SK-N-SH (cell line): ENCODE measurements at places on chromosomes 4 and X. TPM values are rescaled to one million over a fixed set of nuclear protein-coding genes. Genes with fewer than 3 reads are reported as not detected.
A peak's percentile ranks its signal among the peaks of the same experiment; 100 is the strongest.

- no peak overlapping the region for H3K27ac ChIP-seq
- no peak for DNase-seq
- H3K27me3 ChIP-seq: no peaks in the 10 kb centered on the region
- H3K4me1 ChIP-seq: no peaks in the 10 kb centered on the region; the same call in 1 of the 2 replicates
Observed at GRCh38 chr4:182380771-182381181, 137.6 kb downstream of the TENM3 start.

DNA sequence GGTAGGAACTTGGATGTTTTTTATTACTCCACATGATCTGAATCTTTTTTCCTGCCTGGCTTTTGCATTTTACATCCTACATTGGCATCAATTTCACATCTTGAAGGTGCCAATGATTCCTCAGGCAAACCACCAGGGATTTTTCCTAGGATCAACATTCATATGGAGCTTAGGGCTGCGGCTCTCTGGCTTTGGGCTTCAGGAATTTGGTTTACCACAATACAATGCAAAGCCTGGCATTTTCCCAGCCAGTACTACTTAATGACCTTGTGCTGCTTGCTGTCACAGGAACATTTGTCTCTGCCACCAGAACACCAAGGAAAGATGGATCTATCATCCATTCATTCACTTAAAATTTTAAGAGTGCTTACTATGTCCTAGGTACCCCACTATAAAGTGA, 180.7 kb downstream of the PDGFC start:
- H3K27me3 ChIP-seq: no peaks in the 10 kb centered on the region
- DNase-seq: no peak
- no peak overlapping the region for H3K4me3 ChIP-seq
- H3K4me1 ChIP-seq: no peaks in the 10 kb centered on the region; the same call in 1 of the 2 replicates
- H3K36me3 ChIP-seq: peaks cover 3% of the 10 kb centered on the region
- H3K27ac ChIP-seq: peak overlapping the region; percentile 42; the same call in 1 of the 2 replicates

- H3K4me3 ChIP-seq: no peak overlapping the region
- no peak overlapping the region for H3K27ac ChIP-seq
- DNase-seq: no peak
- H3K4me1 ChIP-seq: no peaks in the 10 kb centered on the region
- peaks cover 26% of the 10 kb centered on the region for H3K27me3 ChIP-seq
Observed at GRCh38 chrX:71160475-71160874, 15.8 kb downstream of the NLGN3 start.

- H3K27ac ChIP-seq: no peak overlapping the region
- no peaks in the 10 kb centered on the region for H3K36me3 ChIP-seq
Observed at GRCh38 chrX:153405426-153405825, 4.3 kb upstream of the PNMA6E start.

GRCh38 chrX:47229427-47229826, 3.4 kb upstream of the USP11 start:
- no peaks in the 10 kb centered on the region for H3K4me1 ChIP-seq
- H3K4me3 ChIP-seq: no peak overlapping the region
- peaks cover 13% of the 10 kb centered on the region for H3K36me3 ChIP-seq
- DNase-seq: no peak

DNA sequence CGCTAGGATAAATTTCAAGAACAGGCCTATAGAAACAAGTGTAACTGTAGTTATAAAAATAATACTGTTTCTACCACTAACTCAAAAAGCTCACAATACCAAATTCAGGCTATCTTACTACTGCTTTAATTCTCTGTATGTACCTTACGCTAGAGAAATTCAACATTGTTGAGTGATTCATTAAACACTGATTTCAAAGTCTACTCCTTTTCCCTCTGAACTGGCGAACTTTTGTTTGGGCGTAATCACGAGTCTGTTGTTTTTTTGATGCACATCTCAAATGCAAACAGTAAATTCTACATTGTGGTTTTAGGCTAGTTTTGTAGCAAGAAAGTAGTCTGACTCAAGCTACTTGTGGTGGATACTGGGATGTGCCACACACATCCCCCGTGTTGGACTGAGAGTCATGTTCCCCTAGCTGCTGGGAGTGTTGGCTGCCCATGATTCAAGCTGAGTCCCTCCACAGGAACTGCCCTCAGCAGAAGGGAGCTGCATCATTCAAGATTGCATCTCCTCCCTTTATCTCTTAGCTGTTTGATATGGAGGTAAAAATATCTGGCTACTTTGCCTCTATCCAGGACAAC, 406.1 kb downstream of the RAPGEF2 start:
- H3K27ac ChIP-seq: no peak overlapping the region
- no peaks in the 10 kb centered on the region for H3K36me3 ChIP-seq
- H3K4me1 ChIP-seq: peaks cover 17% of the 10 kb centered on the region
- no peak overlapping the region for H3K4me3 ChIP-seq
- no peak for DNase-seq
- no peaks in the 10 kb centered on the region for H3K27me3 ChIP-seq

DNA sequence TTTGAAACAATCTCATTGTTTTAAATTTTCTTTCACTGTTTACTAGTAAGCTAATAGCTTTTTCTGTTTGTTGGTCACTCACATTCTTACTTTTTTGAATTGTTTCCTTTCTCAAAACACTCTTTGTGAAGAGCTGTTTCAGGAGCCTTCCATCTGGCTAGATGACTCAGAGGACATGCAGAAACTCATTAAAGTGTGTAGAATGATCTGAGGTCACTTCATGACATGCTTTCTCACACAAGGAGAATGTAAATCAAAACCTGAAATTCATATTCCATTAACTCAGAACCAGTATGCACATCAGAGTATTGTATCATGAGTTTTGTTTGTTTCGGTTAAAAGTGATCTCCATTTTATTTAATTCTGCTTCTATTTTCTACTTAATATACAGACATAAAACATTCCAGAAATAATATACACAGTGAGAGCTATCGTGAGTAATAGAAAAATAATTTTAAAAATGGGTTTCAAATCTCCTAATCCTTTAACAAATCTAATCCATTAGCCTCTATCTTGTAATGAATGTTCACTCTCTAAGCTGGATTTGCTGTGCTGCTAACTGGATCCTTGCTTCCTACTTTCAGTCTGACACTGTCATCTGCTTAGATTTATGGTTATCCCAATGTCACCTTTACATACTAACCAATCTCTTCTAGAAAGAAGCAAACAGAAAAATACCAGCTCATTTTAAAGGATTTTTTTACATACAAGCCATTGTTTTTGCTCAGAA, 449.6 kb downstream of the FSTL5 start:
- H3K4me3 ChIP-seq: peak overlapping the region; percentile 17; the same call in 1 of the 2 replicates
- H3K36me3 ChIP-seq: no peaks in the 10 kb centered on the region
- no peaks in the 10 kb centered on the region for H3K27me3 ChIP-seq
- no peak for DNase-seq

- H3K27me3 ChIP-seq: no peaks in the 10 kb centered on the region
- H3K27ac ChIP-seq: no peak overlapping the region
- no peak for DNase-seq
- no peak overlapping the region for H3K4me3 ChIP-seq
- no peaks in the 10 kb centered on the region for H3K36me3 ChIP-seq
Observed at GRCh38 chrX:112527903-112528302, 151.8 kb downstream of the LHFPL1 start.

DNA sequence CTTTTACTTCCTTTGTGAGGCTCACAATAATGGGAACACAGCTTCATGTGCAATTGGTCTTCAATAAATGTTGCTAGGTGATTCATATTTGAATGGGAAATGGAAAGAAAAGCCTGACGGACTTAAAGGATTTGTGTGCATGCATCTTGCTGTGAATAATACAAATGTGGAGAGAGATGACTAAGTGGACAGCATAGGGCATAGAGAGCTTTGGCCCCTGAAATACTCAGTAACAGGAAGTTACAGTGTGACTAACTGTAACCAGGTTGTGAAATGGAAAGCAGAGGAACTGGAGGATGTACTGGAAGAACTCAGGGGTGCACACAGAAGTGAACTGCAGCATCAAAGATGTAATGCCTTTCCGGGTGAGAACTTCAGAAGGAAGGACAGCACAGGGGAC, 206.7 kb downstream of the MGST2 start:
- H3K4me1 ChIP-seq: peaks cover 27% of the 10 kb centered on the region
- no peaks in the 10 kb centered on the region for H3K27me3 ChIP-seq
- no peaks in the 10 kb centered on the region for H3K36me3 ChIP-seq
- peak overlapping the region; percentile 86 for H3K27ac ChIP-seq

DNA sequence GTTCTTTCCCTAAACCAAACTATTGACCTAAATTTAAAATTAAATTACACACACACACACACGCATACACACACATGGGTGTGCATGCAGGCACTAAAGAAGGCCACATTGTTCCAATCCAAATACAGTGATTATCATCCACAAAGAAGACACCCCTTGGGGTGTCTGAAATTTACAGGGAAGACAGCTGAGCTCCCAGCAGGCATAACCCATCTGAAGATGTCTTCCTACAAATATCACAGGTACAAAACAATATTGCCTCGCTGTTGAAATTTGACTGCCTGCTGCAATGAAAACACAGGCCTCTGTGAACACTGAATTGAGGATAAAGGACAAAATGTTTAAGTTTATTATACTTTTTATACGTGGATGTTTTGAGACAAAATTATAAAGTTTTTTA, 50.2 kb upstream of the SLC7A11 start:
- no peak overlapping the region for H3K4me3 ChIP-seq
- H3K36me3 ChIP-seq: no peaks in the 10 kb centered on the region
- no peak overlapping the region for H3K27ac ChIP-seq
- no peak for DNase-seq

DNA sequence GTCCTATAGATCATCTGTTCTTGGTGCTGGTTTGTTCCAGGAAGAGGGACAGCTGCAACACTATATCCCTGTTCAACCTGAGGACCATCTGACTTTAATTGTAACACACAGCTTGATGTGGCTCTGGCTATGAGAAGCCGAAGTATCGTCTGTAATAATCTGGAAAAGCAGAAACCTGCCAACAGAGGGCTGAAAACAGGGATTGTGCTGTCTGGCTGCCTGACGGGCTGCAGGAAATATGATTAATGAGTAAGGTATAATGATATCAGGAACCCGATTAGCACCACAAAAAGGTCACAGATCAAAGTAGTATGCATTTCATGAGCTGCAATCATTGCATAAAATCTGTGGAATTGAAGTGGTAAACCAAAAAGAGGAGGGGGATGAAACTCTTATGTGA, 170.4 kb upstream of the MAB21L2 start:
- H3K4me1 ChIP-seq: no peaks in the 10 kb centered on the region; the same call in 1 of the 2 replicates
- H3K27me3 ChIP-seq: no peaks in the 10 kb centered on the region
- no peak overlapping the region for H3K27ac ChIP-seq
- H3K36me3 ChIP-seq: peaks cover 4% of the 10 kb centered on the region

- H3K4me3 ChIP-seq: no peak overlapping the region
- no peaks in the 10 kb centered on the region for H3K4me1 ChIP-seq
- peak; percentile 20 for DNase-seq
- H3K27me3 ChIP-seq: no peaks in the 10 kb centered on the region; the same call in 1 of the 2 replicates
Observed at GRCh38 chr4:81052119-81053068, 21.9 kb downstream of the BMP3 start.

- H3K4me1 ChIP-seq: peaks cover 24% of the 10 kb centered on the region; the same call in 1 of the 2 replicates
- 0 out of 2 replicates have a peak overlapping the region, but pooled peaks have one; percentile 3 for H3K27ac ChIP-seq
- H3K36me3 ChIP-seq: peaks cover 24% of the 10 kb centered on the region
- no peak overlapping the region for H3K4me3 ChIP-seq
- no peaks in the 10 kb centered on the region for H3K27me3 ChIP-seq
- peak; percentile 92 for DNase-seq
Observed at GRCh38 chr4:1984406-1985191, 24.2 kb downstream of the NELFA start.

DNA sequence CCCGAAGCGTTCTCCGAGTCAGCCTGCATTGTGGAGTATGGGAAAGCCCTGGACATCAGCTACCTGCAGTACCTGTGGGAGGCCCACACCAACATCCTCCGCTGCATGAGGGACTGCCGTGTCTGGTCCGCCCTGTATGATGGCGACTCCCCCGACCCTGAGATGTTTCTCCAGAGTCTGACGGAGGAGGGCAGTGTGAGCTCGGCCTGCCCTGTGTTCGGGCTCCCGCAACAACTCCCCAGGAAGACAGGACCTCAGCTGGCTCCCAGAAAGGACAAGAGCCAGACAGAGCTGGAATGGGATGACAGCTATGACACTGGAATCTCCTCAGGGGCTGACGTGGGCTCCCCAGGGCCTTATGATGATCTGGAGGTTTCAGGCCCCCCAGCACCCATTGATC, 111.3 kb downstream of the GATB start:
- no peaks in the 10 kb centered on the region for H3K4me1 ChIP-seq
- peaks cover 3% of the 10 kb centered on the region; the same call in 1 of the 2 replicates for H3K36me3 ChIP-seq
- DNase-seq: no peak

- DNase-seq: no peak
- H3K4me3 ChIP-seq: peak overlapping the region; percentile 62; the same call in 1 of the 2 replicates
- no peaks in the 10 kb centered on the region for H3K27me3 ChIP-seq
- H3K4me1 ChIP-seq: peaks cover 5% of the 10 kb centered on the region
- no peak overlapping the region for H3K27ac ChIP-seq
Observed at GRCh38 chr4:76641351-76641750, 206.3 kb downstream of the SHROOM3 start.

- H3K27me3 ChIP-seq: peaks cover 53% of the 10 kb centered on the region
- peaks cover 6% of the 10 kb centered on the region; the same call in 1 of the 2 replicates for H3K4me1 ChIP-seq
- no peak for DNase-seq
- peak overlapping the region; percentile 60; the same call in 1 of the 2 replicates for H3K4me3 ChIP-seq
Observed at GRCh38 chr4:25089051-25089763, 58.5 kb upstream of the LGI2 start.

DNA sequence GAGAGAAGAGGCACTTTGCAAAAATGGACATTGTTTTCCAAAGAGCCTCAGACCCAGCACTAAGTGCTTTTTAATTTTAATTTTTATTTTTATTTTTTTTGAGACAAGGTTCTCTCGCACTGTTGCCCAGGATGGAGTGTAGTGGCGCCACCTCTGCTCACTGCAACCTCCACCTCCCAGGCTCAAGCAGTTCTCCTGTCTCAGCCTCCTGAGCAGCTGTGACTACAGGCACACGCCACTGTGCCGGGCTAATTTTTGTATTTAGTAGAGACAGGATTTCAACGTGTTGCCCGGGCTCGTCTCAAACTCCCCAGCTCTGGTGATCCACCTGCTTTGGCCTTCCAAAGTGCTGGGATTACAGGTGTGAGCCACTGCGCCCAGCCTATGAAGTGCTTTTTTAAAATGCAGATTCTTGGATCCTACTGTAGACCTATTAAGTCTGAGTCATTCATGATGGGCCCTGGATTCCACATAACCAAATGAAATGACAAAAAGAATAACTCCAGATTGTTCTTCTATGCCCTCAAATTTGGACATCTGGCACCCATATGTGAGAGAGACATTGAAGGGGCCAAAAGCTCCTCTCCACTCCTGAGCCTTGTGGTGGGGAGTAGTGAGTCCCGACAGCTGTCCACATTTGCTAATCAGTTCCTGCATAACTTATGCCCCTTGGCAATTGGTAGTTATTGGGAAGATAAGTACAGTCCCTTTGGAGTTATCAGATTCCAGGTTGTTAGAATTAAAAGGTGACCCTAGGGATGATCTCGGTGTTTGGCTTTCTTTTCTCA, 3.6 kb downstream of the NOCT start:
- no peaks in the 10 kb centered on the region for H3K36me3 ChIP-seq
- peak overlapping the region; percentile 41; the same call in 1 of the 2 replicates for H3K4me3 ChIP-seq
- H3K27ac ChIP-seq: peak overlapping the region; percentile 84
- peak; percentile 83 for DNase-seq

Gene MAB21L2
- 0.92 and 1.2 TPM in 2 replicates for polyA plus RNA-seq

Gene LRAT
- not detected in 2 replicates for polyA plus RNA-seq

Gene UGT2B11
- polyA plus RNA-seq: not detected in 2 replicates

Gene ZNF718
- polyA plus RNA-seq: 0.02 and 0.10 TPM in 2 replicates
